ENCODE measurements at places on chromosomes 16 and 17.

DNA sequence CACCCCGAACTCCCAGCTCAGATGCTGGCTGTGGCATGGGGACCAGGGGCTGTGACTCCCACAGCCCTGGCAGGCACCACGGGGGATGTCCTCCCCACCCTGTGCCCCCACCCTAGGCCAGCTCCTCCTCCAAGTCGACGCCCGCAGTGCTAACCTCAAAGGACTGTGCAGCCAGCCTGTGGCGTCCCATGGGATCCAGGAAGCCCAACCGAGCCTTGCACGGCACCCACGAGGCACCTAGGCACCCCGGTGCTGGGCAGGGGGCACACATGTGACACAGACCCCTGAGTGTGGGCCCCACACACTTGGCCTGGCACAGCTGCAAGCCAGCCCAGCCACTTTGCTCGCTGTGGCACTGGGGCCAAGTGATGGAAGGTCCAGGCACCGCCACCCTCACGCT, 3.9 kb downstream of the GCGR start:
- no peak for DNase-seq

DNA sequence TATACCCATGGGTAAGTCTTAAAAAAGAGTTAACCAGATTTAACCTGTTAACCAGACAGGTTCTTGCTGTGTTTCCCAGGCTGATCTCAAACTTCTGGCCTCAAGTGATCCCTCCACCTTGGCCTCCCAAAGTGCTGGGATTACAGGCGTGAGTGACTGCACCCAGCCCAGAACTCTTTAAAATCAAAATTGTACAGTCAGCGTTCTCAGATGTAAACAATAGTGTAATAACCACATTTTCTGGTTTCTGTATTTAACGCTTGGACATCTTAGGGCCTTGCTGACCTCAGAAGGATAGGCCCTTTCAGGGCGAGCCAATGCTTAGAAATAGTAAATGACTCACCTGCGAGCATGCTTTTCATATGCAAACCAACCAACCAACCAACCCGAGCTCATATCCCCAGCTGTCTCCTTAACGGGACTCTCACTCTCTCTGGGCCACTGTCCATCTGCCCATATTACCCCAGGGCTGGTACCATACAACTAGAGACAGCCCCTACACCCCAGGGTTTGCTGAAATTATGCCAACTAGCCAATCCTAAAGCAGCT, 415.0 kb upstream of the XYLT1 start:
- no peak for DNase-seq

DNA sequence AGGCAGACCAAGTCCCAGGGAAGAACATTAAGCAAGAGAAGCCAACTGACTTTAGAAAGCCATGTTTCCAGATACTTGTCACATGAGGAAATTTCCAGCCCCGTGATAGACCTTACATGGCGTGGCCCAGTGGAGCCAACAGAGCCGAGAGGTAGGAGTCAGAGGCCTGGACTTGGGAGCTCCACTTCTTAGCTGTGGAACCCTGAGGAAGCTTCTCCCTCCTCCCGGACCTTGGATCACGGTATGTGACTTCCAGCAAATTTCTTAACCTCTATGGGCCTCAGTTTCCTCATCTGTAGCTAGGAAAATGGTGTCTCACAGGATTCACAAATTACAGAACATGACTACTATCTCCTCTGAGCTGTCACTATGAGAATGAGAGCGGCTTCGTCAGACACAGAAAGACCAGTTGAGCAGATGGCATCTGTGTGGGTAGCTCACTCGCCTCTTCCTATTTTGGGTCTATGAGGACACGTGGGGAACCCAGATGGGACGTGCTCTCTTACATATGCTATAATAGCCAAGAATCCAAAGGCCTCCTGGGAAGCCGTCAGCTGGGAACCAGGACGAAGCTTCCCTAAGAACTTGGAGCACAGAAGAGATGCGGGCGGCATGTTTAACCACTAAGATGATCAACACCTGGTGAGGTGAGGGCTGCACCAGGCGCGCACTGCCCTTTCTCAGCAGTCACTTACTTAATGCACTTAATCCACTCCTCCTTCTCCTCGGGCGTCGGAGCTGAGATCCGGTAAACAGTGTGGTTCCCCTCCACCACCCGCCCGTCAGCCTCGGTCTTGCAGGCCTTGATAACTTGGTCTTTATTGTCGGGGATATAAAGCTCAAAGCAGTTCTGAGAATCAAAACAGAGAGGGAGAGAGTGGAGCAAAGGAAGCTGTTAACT, 102.3 kb downstream of the CYTH1 start:
- DNase-seq, result no peak

GRCh38 chr17:39487946-39488345, 26.7 kb downstream of the CDK12 start:
- no peak for DNase-seq

DNA sequence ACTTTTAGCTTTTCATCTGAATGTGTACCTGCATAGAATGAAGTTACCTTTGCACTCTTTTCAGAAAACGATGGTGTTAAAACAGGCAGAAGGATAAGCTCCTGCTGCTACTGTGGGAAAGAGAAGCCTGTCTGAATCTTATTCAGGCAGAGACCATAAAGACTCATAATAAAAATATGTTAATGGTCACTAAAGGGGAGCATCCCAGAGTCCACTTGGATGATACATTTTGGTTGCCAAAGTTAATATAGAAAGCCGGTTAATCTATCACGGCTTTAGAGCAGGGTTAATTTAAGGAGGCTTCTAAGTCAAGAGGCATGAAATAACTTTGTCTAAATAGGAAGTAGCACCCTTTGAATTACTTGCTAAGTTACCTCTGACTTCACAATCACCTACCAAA, 2.9 kb downstream of the MARCHF10 start:
- peak; percentile 50 for DNase-seq

- no peak for DNase-seq
These were observed 23.7 kb downstream of the JUP start for GRCh38 chr17:41762841-41763240.

Measured in LHCN-M2 (cell line).